ENCODE measurements at places on chromosomes 6 and 20.

- peak; percentile 95 for DNase-seq
These were observed 102.1 kb upstream of the STMND1 start for GRCh38 chr6:16999491-17000436.

GRCh38 chr6:18309046-18309445 is 44.7 kb upstream of the DEK start:
- no peak for DNase-seq

GRCh38 chr20:40333591-40333990 is 355.4 kb downstream of the MAFB start:
- DNase-seq, result no peak

DNA sequence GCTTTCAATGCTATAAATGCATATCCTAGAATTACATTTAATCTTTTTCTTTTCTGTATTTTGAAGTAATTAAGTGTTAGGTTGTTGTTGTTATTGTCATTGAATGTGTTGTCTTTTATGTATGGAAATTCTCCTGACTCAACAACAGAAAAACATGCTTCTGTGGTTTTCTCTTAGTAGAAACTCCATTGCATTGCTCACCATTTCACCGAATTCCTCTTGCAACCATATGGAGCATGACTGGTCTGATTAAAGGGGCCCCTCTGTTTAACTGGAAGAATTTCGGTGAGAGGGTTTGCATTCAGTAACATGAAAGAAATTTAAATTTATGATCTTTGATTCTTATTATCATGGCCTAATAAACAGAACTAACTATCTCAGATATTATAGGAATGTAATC is 454.3 kb upstream of the JARID2 start:
- DNase-seq, result peak; percentile 68

- peak; percentile 47 for DNase-seq
These were observed 102.7 kb upstream of the SASH1 start for GRCh38 chr6:148239801-148240460.
